ENCODE measurements at places on chromosomes 4 and X. TPM values are rescaled to one million over a fixed set of nuclear protein-coding genes. Genes with fewer than 3 reads are reported as not detected.

DNA sequence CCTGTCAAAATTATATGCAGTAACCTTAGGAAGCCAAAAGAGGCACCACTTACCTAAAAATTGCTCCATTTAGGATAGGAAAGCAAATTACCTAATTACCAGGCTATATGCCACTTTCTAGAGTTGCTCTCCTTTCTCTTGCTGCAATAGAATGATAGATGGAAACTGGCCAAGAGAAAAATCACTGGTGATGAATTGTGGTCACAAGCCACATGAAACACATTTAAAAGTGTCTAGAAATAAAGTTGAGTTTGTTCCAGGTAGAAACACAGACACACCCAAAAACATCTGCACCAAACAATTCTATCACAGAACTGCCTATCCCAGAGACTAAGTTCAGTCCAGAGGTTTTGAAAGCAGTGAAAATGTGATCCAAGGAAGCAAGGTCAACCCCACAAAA lies 337.7 kb downstream of the PCDH19 start:
- no peak overlapping the region for H3K4me3 ChIP-seq
- no peaks in the 10 kb centered on the region for H3K27me3 ChIP-seq
- H3K27ac ChIP-seq = no peak overlapping the region
- no peaks in the 10 kb centered on the region for H3K4me1 ChIP-seq
- H3K36me3 ChIP-seq = no peaks in the 10 kb centered on the region
- no peak for DNase-seq

DNA sequence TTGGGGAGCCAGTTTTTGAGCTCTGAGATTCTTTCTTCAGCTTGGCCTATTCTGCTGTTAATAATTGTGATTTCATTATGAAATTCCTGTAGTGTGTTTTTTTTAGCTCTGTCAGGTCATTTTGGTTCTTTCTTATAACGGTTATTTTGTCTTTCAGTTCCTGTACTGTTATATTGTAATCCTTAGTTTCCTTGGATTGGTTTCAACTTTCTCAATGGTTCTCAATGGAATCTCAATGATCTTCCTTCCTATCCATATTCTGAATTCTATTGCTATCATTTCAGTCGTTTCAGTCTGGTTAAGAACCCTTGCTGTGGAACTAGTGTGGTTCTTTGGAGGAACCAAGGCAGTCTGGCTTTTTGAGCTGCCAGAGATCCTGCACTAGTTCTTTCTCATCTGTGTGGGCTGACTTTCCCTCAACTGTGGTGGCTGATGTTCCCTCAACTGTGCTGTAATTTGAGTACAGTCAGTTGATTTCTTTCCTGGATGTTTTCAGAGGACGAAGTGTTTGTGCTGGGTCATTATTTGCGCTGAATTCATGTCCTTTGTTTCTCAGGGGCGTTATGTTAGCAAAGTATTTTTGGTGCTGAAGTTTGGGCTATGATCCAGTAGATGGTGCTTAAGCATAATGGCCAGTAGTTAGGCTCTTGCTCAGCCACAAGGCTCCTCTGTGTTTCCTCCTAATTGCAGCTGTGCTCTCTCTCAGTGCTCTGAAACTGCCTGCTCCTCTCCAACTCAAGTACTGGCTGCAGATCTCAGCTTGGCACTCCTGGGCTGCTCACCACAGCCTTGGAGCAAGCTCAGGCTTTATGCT lies 27.5 kb downstream of the ENPEP start:
- H3K4me1 ChIP-seq = no peaks in the 10 kb centered on the region
- no peak overlapping the region for H3K27ac ChIP-seq
- H3K4me3 ChIP-seq = no peak overlapping the region
- no peak for DNase-seq

DNA sequence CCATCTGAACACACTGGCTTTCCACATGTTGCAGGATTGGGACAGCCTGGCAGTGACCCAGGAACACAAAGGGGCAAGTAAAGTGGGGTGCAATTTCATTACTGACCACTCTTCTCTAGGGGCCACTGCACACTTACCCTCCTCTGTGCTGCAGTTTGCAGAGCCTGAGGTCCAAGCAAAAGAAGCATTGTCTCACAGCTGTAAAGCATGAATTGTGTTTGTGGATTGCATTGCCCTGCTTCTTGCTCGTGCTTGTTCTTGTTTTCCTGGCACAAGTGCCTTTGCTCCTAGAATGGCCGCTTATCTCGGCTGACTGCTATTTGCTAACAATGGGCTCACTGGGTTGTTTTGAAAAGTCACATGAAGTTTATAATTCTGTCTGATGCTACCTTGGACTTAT lies 209.1 kb upstream of the JADE1 start:
- peaks cover 22% of the 10 kb centered on the region for H3K27me3 ChIP-seq
- peaks cover 10% of the 10 kb centered on the region for H3K36me3 ChIP-seq
- DNase-seq = no peak
- no peak overlapping the region for H3K4me3 ChIP-seq
- no peak overlapping the region for H3K27ac ChIP-seq

DNA sequence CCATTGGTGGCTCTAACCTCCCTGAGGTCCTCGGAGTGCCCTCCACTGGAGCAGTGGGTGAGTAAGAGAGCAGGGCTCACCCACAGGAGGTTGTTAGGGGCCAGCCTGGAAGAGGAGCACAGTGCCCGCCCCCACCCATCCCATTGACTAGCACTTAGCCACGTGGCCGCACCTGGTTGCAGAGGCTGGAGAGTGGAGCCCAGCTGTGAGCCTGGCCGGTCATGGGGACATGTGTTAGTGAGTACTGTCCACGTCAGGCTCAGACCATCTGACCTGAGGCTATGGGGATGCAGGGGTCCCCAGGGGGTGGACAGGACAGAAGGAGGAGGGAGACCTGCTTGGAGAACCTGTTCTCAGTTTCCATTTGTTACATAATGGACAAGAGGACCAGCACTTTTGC lies 1.4 kb upstream of the MAN2B2 start:
- DNase-seq = no peak
- peaks cover 6% of the 10 kb centered on the region for H3K4me1 ChIP-seq
- no peak overlapping the region for H3K27ac ChIP-seq
- no peaks in the 10 kb centered on the region for H3K36me3 ChIP-seq
- no peaks in the 10 kb centered on the region for H3K27me3 ChIP-seq

DNA sequence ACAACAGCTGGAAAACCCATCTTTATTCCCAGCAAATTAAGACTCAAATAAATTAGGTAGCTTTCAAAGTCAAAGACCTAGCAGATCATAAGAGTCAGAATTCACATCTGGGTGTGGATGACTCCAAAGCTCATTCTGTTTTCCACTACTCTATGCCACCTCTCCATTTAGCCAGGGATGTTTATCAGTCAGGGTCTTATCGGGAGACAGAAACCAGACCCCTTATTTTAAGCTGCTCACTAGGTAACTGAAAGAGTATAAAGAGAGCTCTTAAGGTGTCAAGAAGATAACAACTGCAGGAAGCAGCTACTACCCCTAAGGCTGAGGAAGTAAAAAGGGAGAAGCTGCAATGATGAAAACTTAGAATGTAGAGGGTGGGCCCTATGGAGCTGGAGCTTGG lies 333.7 kb upstream of the KLF3 start:
- no peaks in the 10 kb centered on the region for H3K27me3 ChIP-seq
- no peak overlapping the region for H3K4me3 ChIP-seq
- no peak overlapping the region for H3K27ac ChIP-seq
- peaks cover 7% of the 10 kb centered on the region for H3K36me3 ChIP-seq
- no peak for DNase-seq

DNA sequence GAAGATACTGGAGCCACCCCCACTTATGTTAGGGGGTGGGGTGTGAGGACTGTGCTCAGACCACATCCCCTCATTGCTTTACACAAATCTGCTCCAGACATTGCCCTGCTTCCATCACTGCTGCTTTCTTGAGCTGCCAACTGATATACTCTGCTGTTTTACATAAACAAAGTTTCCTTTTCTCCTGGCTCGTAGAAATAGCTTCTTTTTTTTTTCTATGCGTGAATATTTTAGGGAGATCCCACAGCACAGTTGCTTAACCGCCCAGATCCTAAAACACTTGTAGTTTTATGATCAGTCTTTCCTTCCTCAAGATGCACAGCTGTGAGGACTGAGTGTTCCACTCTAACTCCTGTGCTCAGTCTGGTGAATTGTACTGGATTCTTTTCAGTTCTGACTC lies 768.4 kb downstream of the PCDH18 start:
- no peaks in the 10 kb centered on the region for H3K4me1 ChIP-seq
- H3K27ac ChIP-seq = no peak overlapping the region
- DNase-seq = no peak
- no peaks in the 10 kb centered on the region for H3K27me3 ChIP-seq
- H3K36me3 ChIP-seq = no peaks in the 10 kb centered on the region

GRCh38 chrX:110699109-110699508 lies 96.5 kb downstream of the CHRDL1 start:
- H3K27ac ChIP-seq = no peak overlapping the region
- H3K36me3 ChIP-seq = no peaks in the 10 kb centered on the region
- H3K4me3 ChIP-seq = no peak overlapping the region
- no peaks in the 10 kb centered on the region for H3K4me1 ChIP-seq
- peaks cover 11% of the 10 kb centered on the region for H3K27me3 ChIP-seq

DNA sequence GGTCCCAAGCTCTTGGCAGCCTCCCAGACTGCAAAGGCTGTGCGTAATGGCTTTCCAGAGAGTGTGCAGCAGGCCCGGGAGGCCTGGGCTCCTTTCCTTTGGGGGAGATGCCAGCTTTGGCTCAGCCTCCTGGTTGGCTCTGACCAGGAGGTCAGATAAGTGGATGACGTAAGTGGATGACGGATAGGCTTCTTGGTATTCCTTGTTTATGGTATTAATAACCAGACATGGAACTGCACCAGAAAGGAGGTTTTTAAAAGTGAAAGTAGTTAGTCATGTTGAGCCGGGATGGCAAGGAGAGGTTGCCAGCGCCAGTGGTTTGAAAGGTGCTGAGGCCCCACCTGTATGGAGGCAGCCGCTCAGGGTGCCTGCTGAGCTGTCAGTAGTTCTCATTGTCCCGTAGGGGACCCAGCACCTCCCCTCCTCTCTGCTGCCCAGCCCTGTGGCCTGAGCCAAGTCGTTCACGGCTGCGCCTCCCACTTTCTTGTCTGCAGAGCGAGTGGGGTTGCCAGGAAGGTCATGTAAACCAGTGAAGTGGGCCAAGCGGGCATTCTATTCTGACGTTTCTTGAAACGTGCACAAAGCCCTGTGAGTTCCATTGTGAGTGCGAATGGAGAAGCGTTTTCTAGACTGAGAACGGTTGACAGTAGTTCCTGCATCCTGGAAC lies 28.7 kb upstream of the STOX2 start:
- H3K4me1 ChIP-seq = peaks cover 3% of the 10 kb centered on the region
- H3K36me3 ChIP-seq = no peaks in the 10 kb centered on the region
- no peak overlapping the region for H3K4me3 ChIP-seq
- no peak for DNase-seq

Gene EIF4E
- 106 TPM for total RNA-seq

Gene SPACA5
- not detected for total RNA-seq

Gene DDIT4L
- not detected for total RNA-seq

Gene ADD1
- total RNA-seq = 291 TPM

Gene CD38
- total RNA-seq = 94.7 TPM

Gene AREG
- total RNA-seq = 0.95 TPM

Gene IGFBP7
- total RNA-seq = 82.1 TPM

Gene NEXMIF
- not detected for total RNA-seq

Measured in natural killer cell treated with Interleukin-12 subunit alpha and Interleukin-12 subunit beta and Interleukin-15 and Interleukin-18, amount 100 ng/mL, for 72 hours (primary cell).